ENCODE measurements at places on chromosomes 13 and 19.

DNA sequence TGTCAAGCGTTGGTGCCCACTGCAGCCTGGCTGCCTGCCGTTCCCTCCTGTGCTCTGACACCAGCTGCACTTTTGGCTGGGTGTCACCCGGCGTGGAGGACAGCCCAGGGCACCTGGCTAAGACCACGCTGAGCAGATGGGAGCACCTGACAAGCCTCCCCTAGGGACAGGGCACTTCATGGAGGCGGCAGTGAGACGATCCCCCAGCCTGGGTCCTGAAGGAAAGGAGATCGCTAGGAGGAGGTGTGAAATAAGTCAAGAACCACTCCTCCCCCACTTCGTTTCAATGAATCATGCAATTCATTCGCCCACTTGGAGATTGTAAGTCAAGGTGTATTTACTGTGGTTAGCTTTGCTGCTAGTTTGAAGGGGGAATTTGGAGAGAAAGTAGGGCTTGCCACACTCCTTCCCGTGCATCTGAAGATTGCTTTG lies 38.8 kb downstream of the VSTM2B start:
- peak; percentile 31 for DNase-seq

- no peak for DNase-seq
Observed at GRCh38 chr13:45040622-45041021, 51.3 kb downstream of the GPALPP1 start.

- DNase-seq: no peak
Observed at GRCh38 chr13:22126433-22127021, 455.7 kb downstream of the FGF9 start.

DNA sequence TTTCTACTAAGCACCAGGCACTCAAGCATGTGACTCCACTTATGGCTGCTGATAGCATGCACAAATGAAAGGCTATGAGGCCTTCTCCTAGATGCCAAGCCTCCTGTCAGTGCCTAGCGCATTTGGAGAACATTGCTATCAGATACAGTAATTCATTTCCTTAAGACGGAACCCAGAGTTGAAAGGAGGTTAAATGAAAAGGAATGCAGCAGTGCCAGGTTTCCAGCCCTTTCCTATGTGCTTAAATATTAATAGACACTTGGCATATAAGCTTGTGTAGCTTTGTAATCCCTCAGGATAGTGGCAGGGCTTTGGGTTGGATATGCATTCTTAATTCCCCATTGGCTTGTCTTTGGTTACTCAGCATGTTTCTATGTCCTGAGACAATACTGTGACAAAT lies 140.1 kb upstream of the FRY start:
- no peak for DNase-seq

- DNase-seq: no peak
Observed at GRCh38 chr19:29040292-29040691, 172.7 kb downstream of the UQCRFS1 start.

GRCh38 chr13:104592545-104593250 lies 1526.5 kb upstream of the SLC10A2 start:
- no peak for DNase-seq
